IMR-90 (cell line): ENCODE measurements at places on chromosomes 16 and 17.
A peak's percentile ranks its signal among the peaks of the same experiment; 100 is the strongest.

DNA sequence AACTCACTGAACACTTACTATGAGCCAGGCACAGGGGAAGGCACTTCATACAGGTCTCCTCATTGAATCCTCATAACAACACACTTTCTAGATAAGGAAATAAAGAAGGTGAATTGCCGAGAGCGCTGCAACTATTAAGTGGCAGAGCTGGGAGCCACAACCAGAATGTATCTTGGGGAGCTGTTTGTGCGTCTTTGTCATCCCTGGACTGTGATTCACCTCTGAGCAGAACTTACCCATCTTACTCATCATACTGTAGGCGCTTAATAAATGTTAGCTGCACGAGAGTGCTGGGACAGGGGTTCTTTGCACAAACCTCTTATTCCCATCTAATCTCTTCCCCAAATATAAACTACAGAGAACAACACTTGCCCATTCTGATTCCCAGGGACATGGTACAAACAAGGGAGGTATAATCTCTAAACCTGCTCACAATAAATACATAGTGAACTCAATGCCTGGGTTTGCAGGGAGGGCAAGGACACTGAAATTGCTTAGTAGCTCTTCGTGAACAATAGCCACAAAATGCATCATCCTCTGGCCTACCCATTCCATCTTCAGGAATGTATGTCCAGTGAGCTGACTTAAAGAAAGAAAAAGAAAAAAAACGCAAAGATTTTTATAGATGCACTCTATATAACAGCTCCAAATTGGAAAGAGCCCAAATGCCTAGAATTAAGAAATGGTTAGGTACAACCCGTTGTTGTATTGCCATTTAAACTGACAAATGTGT is 43.0 kb downstream of the MYO18A start:
- peak; percentile 79 for DNase-seq

- no peak for DNase-seq
Measured at GRCh38 chr16:2451851-2452320, 8.0 kb upstream of the TEDC2 start.

DNA sequence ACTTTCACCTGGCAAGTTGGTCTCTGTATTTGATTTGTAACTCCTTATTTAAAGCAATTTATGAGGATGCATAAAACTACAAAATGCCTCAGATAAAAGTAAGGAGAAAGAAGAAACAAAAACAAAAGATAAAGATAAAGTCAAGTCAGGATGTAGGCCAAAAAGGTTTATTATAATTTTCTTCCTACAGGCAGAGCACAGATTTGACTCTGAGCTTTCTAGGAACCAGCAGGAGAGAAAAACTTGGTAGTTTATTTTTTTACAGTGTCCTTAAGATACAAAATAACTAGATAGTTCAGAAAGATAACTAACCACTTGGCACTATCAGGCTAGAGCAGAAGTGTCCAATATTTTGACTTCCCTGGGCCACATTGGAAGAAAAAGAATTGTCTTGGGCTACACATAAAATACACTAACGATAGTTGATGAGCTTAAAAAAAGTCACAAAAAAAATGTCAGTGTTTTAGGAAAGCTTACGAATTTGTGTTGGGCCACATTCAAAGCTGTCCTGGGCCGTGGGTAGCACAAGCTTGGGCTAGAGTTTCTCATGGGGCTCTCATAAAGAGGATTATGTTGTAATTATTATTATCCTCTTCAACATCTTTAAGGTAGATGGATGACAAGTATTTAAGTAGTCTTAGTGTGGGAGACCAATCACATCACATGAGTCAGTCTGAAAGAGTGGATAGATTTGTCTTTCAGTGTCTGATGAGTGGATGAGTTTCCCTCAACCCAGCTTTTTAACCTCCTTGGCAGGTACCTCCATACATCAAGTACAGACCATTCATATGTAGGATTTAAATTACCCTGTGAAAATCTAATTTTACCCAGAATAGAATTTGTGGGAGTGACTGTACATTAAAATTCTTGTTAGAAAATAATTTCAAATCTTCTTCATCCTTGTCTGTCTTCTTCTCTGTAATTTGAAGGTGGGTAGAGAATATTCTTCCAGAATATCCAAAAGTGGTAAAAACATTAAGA is 17.0 kb downstream of the PAFAH1B1 start:
- DNase-seq = no peak

DNA sequence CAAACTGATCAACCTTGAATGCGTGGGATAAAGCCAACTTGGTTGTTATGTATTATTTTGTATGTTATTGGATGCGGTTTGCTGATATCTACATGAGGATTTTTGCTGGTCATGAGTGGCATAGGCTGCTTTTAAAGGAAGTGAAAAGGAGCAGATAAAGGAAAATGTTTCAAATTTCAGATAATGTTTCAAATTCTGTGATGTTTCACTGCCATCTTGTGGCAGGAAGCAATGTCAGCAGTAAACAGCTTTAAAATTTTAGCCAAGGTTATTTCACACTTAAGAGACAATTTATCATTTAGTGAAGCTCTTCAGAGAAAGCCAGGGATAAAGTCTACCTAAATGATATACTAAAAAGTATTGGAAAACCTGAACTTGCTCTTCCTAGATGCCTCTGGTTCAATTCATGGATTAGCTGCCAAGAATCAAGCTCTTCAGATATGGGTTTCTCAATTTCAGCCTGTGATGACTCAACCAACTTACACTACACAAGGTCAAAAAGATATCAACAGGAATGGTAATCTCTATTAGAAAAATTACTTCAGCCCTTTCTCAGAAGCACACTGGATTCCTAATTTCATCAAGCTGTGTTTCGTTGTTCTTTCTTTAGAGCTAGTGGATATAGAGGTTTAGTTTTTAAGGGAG is 136.0 kb upstream of the C17orf78 start:
- DNase-seq = peak; percentile 72

GRCh38 chr16:25217921-25218320 is 1.2 kb downstream of the AQP8 start:
- DNase-seq = no peak

DNA sequence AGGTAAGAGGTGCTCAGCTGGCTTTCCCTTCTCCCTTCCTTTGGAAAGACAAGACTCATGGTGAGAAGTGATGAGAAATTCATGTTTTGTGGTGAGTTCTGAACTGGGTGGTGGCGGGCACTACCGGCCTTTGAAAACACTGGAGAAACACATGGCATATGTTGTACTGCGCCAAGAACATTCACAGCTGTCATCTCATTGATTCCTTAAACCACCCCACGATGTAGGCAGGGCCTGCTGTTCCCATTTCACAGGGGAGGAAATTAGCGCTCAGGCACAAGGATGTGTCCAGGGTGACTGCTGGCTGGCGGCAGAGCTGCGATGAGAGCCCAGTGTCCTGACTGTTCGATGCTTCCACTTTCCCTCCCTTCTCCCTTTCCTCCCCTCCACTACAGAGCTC is 1.6 kb upstream of the DOC2B start:
- no peak for DNase-seq

DNA sequence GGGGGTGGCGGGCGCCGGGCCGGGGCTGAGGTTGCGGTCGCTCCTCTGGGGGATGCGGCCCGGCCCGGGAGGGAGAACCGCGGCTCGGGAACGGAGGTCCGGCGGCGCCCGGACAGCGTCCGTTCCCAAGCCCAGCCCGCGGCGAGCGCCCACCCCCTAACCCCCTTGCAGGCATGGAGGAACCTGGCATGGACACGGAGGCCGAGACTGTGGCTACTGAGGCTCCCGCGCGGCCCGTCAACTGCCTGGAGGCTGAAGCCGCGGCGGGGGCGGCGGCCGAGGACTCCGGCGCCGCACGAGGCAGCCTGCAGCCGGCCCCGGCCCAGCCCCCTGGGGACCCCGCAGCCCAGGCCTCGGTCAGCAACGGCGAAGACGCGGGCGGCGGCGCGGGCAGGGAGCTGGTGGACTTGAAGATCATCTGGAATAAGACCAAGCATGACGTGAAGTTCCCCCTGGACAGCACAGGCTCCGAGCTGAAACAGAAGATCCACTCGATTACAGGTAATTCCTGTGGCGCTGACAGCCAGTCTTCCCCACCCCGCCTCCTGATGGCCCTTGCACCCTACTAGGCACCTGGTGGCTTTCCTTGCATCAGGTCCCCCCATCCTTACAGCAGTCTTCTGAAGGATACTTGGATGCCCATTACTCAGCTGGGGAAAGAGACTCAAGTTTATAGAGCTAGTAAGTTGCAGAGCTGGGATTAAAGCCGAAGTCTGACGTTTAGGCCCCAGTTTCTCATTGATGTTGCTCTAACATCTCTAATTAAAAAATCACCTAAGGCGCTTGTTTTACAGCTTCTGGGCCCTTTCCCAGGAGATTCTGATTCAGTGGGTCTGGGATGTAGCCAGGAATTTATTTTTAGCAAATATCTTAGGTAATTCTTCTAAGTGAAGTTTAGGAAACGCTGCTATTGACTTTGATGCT is 514 bp downstream of the UBFD1 start:
- peak; percentile 44 for DNase-seq

GRCh38 chr16:75282466-75283281 is 31.2 kb upstream of the BCAR1 start:
- peak; percentile 45 for DNase-seq

- DNase-seq = no peak
Measured at GRCh38 chr17:73727941-73728340, 83.7 kb upstream of the SDK2 start.

- DNase-seq = no peak
Measured at GRCh38 chr16:19851476-19851875, 33.2 kb downstream of the GPRC5B start.

- no peak for DNase-seq
Measured at GRCh38 chr16:71515026-71515425, 11.2 kb upstream of the CHST4 start.

DNA sequence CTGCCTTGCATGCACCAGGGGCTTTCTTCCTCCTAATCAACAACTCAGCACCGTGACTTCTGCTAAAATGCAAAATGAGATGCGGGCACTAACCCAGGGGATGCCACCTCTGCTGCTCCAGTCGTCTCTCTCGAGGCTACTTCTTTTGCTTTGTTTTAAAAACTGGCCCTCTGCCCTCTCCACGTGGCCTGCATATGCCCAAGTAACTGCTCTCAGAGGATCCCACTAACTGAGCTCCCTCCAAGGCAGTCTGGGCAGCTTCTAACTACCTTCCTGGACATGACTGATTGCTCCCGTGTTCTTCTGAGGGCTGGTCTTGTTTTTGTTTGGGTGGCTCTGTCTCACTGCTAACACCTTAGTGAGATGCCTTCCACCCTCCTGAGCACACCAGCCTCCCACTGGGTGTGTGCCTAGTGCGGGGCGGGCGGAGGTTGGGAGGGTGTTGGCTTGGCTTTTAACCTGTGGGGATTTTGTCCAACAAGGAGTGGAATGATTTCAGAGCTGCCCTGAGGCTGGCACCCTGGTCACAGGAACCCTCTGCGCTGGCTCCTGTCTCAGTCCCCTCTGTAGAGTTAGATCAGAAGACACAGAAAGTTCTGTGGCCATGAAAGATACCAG is 8.9 kb upstream of the LGALS9 start:
- DNase-seq = no peak

GRCh38 chr17:50181144-50181543 is 15.3 kb downstream of the SGCA start:
- no peak for DNase-seq

GRCh38 chr17:683499-684254 is 31.0 kb downstream of the VPS53 start:
- DNase-seq = no peak

DNA sequence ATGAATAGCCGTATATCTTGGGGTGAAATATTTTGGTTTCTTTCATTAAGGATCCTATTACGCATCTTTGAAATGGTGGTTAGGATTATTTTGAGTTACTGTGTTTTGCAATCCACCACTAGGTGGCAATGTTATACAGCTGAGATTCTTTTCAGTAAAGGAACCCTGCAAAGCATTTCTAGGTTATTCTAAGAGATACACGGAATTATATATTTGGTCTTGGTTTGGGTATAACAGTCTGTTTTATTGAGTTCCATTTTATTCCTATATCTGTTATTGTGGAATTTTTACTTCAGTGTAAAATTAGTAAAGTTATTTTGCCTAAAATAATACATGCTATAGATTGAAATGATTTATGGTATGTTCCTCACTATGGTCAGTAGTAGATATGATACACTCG is 62.9 kb upstream of the CPHXL start:
- peak; percentile 46 for DNase-seq

DNA sequence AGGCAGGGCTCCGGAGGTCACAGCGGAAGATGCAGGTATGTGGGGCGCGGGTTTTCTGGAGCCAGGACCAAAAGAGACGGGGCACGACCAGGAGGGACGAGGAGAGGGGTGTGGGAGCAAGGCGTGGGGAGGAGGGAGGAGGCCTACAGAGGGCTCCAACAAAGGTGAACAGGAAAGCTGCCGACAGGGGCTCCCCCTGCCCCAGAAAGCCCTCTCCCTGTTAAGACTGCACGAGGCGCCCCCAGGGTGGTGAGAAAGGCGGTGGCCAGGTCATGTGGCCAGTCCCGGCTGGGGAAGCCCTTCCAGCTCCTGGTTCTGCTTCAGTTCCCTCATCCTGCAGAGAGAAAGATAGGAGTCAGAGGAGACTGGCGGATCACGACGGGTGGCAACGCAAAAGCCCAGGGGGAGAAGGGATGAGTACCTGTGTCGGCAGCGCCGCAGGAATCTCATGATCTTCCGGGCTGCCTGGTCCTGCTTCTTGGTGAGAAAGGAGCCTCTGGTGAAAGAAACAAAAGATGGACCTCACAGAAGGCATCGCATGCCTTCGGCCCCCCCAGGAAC is 949 bp upstream of the SPAG7 start:
- no peak for DNase-seq

DNA sequence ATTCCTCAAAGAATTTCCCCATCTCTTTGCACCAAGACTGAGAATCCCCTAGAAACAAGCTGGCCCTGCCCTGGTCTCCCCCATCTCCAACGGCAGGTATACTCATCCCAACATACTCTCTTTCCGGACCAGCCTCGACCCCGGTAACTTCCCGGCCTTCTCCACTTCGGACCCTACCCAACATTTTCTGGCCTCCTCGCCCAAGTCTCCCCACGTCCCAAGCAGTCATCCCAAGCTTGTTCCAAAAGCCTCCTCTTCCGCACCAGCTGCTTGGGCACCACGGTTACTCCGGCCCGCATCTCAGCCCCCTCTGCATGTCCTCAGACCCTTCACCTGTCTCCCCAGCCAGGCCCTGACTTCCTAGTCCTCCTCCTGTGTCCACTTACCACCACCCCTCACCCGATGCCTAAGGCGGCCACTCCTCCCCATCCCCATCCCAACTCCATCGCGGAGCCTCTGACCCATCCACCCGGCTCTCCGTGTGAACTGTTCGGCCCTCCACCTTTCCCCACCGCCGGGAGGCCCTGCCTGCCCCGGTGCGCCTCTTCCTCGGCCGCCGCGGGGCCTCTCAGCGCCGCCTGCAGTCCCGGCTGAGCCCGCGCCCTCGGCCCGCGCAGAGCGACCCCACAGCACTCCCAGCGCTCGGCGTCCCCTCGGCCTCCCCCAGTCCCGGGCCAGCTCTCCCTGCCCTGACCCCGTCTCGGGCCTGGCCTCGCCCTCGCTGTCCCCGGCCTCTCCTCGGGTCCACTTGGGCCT is 994 bp downstream of the PITPNA start:
- no peak for DNase-seq

GRCh38 chr17:41340934-41341861 is 9.4 kb downstream of the KRT33A start:
- DNase-seq = no peak
